Activated naive CD4-positive, alpha-beta T cell treated with anti-CD3 and anti-CD28 coated beads for 36 hours (primary cell): ENCODE measurements at places on chromosomes 7 and 10. TPM values are rescaled to one million over a fixed set of nuclear protein-coding genes. Genes with fewer than 3 reads are reported as not detected.

The ZCCHC24 gene
- total RNA-seq = 0.69 TPM

The CYP2C18 gene
- total RNA-seq = 0.36 TPM

The SPDYE18 gene
- not detected for total RNA-seq

The DKK1 gene
- not detected for total RNA-seq

The SPAM1 gene
- not detected for total RNA-seq

The OPN4 gene
- total RNA-seq = not detected

The DNAJC2 gene
- total RNA-seq = 42.1 TPM
